ENCODE measurements at places on chromosomes 6 and 20. TPM values are rescaled to one million over a fixed set of nuclear protein-coding genes. Genes with fewer than 3 reads are reported as not detected.

The SPACA1 gene
- not detected for total RNA-seq

The AVP gene
- not detected for total RNA-seq

The ELOVL2 gene
- total RNA-seq = 2.9 TPM

The MCCD1 gene
- not detected for total RNA-seq

The BNIP5 gene
- not detected for total RNA-seq

The HLA-DQA1 gene
- 26.0 TPM for total RNA-seq

The RNF8 gene
- 15.7 TPM for total RNA-seq

The SLC26A8 gene
- total RNA-seq = 1.5 TPM

The TNFRSF21 gene
- 6.3 TPM for total RNA-seq

The ELMO2 gene
- total RNA-seq = 84.9 TPM

The CPNE5 gene
- total RNA-seq = 6.9 TPM

The MRAP2 gene
- 10.3 TPM for total RNA-seq

The CTCFL gene
- total RNA-seq = 0.27 TPM

The CST8 gene
- not detected for total RNA-seq

The TUBB1 gene
- 1.0 TPM for total RNA-seq

The CFAP206 gene
- total RNA-seq = 0.40 TPM

DNA sequence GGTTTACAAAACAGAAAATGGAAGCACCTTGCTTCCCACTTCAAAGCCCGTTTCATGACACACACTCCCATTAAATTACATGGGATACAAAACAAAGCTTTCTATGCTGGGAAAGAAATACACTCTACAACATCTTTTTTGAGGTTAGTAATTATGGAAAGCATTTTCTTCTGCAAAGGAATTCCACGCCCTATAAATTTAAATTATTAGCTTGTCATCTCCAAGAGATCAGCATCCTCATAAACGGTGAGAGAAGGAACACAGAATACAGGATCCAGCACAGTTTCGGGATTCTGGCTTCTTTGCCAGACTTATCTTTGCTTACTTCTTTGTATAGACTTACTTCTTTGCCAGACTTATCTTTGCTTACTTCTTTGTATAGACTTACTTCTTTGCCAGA, 1.3 kb upstream of the SMPDL3A start:
- no peak for DNase-seq

DNA sequence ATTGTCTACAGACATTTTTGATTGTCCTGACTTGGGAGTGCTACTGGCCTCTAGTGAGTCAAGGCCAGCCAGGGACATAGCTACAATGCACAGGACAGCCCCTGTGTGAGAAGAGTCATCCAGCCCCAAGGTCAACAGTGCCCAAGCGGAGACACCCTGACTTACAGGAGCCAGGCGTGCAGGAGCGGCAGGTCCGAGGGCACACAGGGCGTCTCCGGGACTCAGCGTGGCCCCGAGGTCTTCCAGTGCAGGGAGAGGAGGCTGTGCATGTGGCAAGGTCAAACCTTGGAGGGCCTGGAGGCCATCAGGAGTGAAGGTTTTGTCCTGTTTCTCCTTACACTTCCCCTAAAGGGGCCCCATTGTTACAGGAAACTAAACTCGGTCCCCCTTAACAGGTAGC, 41.3 kb upstream of the QKI start:
- DNase-seq = no peak

DNA sequence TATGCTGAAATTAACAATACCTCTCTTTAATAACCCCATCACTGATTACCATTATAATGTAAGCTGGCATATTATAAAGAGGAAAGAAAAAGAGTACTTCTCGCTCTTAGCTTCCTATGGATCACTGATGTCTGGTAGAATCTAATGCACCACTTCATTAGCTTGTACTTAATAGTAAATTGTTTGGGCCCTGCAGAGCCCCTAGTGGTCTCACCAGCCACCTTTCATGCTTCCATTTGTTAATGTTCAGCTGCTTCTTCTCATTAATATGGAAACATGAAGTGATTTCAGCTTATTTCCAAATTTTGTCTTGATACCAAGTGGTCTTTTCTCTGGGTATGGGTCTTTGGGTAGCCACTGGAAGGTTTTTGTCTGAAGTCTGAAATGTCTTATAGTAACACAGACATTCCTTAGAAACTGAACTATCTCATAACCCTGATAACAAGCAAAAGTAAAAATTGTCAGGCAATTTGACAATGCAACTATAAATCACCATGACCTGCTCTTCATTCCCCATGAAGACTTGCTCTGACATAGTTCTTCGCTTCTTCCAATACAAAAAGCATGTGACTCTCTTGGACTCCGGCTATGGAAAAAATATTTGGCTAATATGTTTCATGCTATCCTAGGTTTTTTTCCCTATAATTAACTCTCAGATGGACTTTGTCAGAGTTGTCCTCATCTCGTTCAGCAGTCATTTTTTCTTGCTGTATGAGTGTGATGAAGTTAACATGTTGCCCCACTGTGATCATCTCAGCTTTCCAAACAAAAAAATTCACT, 395.8 kb upstream of the MARCKS start:
- no peak for DNase-seq

GRCh38 chr6:141483598-141484061, 649.1 kb upstream of the GJE1 start:
- no peak for DNase-seq

- DNase-seq = no peak
Observed at GRCh38 chr6:53858196-53858595, 63.4 kb downstream of the LRRC1 start.

DNA sequence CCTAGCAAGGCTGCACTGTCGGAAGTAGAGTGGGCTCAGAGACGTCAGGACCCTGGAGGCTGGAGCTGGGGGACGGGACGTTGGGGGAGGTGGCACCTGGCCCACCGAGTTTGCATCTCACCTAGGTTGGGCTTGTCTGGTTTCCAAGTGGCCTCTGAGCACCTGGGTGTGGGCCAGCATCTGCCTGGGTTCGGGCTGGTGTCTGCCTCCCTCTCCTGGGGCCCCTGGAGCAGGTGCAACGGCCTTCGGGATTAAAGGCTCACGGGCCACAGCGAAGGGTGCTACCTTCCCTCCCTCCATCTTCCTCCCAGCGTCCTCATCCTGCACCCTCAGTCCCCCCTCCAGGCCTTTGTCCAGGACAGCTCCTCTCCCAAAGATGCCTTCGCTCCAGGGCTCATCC, 6.0 kb downstream of the HRH3 start:
- no peak for DNase-seq

DNA sequence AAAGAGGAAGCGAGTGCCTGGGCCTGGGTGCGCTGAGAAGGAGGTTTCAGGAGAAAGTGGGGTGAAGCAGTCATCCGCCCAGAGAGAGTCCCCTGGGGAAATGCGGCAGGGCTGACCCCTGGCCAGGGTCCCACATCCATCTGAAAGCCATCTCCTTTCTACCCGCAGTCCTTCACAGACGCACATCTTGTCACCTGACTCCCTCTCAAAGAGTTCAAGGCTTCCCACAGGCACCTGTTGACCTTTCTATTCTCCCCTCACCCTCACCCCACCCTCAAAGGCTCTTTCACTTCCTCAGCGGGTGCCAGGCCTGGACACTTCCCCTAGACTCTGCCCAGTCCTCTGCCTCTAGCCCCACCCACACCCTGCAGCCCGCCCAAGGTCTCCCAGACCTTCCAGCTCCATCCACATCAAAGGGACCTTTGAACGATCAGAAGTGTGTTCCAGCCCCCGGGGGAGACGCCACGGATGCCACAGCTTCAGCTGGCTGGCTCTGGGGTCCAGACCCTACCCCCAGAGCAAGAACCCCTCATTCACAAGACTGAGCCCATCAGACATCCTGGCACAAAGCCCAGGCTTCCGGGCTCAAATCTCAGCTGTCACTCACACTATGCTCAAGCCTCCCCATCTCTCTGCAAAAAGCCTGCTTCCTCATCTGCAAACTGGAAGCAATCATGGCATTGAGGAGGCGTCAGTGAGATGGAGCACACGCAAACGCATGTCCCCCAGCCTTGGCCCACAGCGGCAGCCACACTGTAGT, 2.1 kb downstream of the CTSZ start:
- peak; percentile 73 for DNase-seq

DNA sequence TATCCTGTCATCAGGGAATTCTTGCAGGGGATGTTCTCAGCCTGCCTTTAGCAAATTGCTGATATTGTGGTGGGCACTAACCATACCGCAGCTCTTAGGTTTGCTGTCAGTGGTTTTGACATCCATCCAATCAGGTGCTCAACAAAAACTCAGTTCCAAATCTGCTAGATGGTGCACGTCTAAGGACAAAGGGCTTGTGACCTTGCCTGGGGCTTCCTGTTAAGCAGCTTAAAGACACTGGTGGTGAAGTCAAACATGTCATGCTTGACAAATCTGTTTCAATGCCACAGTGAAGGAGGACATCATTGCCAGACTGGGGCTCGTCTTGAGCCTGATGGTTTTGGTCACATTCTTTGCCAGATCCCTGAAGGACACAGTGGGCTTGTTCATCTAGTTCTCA, 179.8 kb upstream of the NOX3 start:
- DNase-seq = no peak

DNA sequence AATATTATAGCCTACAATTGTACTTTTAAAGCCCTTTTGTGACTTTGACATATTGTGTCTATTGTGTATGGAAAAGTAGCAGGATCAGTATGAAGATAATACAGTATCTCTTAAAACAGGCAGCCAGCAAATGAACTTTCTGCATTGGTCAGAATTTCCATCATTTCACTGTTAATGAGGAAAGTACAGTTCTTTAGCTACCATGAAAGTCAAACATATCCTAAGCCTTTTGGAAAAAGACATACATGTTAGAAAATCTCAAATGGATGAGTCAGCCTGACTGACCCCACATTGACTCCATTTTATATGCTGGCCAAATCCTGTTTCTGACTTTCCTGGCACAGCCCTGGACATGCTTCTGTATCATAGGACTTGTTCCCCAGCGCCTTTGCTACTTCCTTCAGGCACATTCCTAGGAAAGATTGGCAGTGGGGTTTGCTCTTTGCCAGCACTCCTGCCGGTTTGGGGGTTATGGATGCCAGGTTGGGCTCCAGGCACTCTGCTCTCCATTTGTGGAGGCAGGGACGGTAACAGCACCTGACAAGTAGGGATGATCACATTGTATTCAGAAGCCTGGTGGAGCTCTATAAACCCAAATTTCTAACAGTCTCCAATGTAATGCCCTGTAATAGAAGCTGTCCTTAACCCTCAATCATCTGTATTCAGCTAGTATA, 43.7 kb downstream of the TOP1 start:
- no peak for DNase-seq

DNA sequence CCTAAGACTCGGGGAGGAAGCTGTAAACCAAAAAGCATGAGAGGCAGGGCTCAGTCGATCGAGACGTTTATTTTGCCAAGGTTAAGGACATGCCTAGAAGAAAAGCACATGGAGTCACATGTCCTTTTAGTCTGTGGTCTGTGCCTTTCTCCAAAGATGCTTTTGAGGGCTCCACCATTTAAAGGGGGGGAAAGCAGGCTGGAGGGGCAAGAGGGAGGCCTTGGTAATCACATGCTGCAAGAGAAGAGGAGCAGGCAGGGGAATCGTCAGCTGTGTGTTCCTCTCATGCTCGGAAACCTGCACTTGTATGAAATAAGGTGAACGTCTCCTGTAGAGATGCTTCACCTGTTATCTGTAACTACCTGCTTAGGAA, 9.1 kb upstream of the YTHDF1 start:
- no peak for DNase-seq

GRCh38 chr6:142950291-142950690, 5.3 kb upstream of the HIVEP2 start:
- DNase-seq = no peak

DNA sequence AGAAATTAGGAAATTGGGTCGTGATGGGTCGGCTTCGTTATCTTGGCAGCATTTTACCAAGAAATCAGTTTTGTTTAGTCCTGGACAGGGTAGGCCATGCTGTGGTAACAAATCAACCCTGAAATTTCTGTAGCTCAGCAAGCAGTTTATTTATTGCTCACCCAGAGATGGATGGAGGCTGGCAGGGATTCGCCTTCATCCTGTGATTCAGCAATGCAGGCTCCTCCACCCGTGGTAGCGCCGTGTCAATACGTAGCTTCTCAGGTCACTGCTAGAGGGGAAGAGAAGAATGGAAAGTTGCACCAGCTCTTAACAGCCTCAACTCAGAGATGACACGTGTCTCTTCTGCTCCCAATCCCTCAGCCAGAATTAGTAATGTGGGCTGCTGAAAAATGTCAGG, 157.0 kb upstream of the SGK1 start:
- no peak for DNase-seq

DNA sequence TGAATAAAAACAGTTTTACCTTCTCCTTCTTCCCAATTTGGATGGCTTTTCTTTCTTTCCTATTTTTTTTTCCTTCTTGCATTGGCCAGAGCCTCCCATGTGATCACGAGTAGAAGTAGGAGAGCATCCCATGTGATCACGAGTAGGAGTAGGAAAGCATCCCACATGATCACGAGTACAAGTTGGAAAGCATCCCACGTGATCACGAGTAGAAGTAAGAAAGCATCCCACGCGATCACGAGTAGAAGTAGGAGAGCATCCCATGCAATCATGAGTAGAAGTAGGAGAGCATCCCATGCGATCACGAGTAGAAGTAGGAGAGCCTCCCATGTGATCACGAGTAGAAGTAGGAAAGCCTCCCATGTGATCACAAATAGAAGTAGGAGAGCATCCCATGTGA, 218.6 kb downstream of the DLL1 start:
- DNase-seq = peak; percentile 2

GRCh38 chr6:47402081-47402480, 75.5 kb upstream of the CD2AP start:
- DNase-seq = no peak

GRCh38 chr20:49727478-49727877, 13.8 kb upstream of the B4GALT5 start:
- DNase-seq = no peak

GRCh38 chr6:48426636-48427035, 315.6 kb upstream of the PTCHD4 start:
- no peak for DNase-seq

DNA sequence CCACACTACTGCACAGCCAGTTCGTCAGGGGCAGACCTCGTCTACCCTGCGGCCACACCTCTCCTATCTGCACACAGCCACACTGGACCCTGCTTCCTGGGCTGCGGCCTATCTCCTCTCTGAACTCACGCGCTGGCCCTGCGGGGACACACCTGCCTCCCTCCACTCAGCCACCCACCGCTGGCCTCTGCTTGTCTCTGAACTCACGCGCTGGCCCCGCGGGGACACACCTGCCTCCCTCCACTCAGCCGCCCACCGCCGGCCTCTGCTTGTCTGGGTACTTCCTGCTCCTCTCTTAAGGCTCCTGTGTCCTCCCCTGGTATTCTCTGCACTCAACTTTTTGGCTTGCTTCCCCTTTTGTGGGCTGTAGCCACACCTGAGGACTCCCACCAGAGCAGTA, 52.3 kb downstream of the HUS1B start:
- DNase-seq = no peak

- no peak for DNase-seq
Observed at GRCh38 chr6:93849857-93850256, 430.5 kb upstream of the EPHA7 start.

GRCh38 chr6:111339294-111339693, 143.7 kb downstream of the REV3L start:
- DNase-seq = no peak

DNA sequence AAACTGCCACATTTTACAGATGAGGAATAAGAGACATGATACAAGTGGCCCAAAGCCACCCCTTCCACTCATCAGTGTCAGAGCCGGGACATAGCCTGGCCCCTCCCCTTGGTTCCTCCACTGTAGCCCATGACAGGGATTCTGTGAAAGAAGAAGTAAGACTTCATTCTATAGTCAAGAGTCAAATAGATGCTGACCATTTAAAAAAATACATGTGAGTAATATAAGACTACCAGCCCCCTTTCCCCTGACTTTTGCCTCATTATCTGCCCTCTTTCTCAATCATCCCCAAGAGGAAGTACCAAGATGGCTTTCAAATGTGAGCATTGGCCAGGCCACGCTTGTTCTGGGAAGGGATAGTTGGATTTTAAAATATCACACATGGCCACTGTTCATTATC, 57.8 kb upstream of the TAB2 start:
- DNase-seq = no peak
